Left renal cortex interstitium (tissue), 4 donors: ENCODE measurements at places on chromosomes 16 and 17.
A peak's percentile ranks its signal among the peaks of the same experiment; 100 is the strongest.

- DNase-seq: peak; percentile 56
Measured at GRCh38 chr17:50866950-50867362, 802 bp upstream of the TOB1 start.

DNA sequence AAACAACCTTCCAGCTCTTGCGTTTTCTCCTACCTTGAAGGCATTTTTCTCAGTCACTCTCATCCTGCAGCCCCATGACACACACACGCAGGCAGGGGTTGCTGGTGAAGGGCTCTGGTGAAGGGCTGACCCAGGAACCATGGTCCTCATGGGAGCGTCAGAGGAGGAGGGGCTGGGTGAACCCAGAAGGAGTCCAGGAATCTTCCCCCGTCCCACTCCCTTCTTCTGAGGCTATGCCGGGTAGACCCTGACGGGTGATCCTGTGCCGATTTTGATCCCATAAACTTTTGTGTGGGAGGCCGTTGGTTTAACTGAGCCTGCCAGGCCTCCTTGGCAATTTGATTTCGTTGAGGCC, 278.4 kb upstream of the FOXF1 start:
- no peak for DNase-seq

- no peak for DNase-seq
Measured at GRCh38 chr16:49806446-49806845, 49.5 kb downstream of the ZNF423 start.

DNA sequence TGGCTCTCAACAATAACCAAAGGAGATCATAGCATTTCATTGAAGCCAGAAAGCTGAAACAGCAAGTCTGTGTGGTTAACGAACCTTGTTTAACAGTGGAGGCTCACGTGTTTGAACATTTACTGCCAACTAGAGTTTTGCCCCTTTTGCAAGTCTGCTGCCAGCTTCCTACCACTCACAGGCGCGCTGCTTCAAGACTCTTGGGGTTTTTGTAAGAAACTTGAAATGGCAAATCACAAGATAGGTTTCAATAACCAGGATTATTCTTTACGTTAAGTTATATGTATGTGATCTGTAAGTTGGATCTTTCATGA, 1.2 kb downstream of the SNTB2 start:
- DNase-seq: peak; percentile 39

DNA sequence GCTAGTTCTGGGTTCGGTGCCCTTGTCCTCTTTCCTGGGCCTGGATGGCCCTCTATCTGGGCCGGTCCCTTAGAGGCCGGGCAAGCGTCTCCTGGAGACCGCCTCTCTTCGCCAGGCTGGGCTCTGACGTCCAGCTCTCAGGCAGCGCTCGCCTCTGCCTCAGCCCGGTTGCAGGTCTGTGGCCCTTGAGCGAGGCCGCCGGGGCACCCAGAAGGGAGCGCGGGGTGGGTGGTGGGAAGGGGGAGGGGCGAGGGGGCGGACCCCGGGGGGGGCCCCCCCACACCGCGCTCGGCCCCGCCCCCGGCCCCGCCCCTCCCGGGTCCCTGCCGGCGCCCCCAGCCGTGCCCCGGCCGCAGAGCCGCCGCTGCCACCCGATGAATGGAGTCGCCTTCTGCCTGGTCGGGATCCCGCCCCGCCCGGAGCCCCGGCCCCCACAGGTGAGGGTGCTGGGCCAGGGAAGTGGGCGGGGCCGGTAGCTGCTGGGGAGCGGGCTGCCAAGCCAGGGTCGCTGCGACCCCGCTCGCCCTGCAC, at the start of gene ARHGAP23:
Gene ARHGAP23, plus strand, starts transcription at position 353 of the 531 bp plus-strand sequence. Its CDS starts 22 bp downstream, at position 375.
- DNase-seq: no peak

DNA sequence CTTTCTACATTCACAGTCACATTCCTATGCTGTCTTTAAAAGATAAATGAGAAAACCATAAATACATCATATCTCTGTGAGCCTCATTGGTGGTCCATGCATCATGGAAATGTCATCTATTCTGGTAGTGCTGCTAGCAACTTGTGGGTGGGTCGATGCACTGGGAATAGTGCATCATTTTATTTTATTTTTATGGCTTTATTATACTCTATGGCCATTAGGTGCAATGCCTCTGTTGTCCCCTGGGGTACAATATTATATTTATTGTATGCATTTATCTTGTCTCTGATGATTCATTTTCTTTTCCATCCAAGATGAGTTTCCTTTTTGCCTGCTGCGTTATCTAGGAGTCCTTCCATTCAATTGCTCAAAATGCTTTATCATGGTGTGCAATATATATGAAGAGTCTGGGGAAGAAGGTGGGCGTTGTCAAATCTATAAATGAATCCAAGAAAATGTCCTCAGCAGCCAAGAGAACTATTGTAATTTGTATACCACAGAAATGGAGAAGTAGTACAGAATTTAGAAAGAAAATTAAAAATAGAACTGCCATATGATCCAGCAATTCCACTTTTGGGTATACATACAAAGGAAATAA, 324.0 kb downstream of the KCNJ2 start:
- no peak for DNase-seq

DNA sequence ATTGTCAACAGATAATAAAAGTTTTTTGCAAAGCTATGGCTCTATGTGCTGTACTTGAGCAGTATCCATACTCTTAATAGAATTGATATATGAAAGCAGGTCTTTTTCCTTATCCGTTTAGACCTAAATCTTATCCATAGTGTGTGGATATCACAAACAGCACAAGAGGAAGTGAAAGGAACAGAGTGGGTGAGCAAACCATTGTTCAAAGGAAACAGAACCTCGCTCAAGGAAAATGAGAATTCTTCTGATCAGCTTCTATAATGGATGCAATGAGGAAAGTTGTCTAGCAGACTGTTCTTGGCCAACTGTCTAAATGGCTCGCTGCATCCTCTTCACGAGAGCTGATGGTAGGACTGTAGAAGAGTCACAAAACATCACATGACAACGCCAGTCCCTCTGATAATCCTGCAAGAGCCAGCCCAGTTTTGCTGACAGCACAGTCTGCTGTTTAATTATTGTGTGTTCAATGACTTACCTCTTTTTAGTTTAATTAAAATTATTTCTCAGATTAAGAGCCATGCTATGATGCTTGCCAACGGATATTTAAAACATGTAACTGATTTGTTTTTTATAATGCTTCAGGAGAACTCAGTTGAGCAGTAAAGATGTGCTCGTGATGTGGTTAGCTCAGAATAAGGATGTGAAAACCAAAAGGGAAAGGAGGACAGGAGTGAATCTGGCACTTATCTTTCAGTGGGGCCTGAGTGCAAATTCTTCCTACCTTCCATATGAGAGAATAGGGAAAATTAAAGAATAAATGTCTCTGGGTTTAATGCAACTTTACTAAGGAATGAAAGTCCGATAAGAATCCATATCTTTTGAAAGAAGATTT, 38.5 kb downstream of the WWOX start:
- no peak for DNase-seq

GRCh38 chr16:986925-987582, 5.5 kb downstream of the SOX8 start:
- no peak for DNase-seq

DNA sequence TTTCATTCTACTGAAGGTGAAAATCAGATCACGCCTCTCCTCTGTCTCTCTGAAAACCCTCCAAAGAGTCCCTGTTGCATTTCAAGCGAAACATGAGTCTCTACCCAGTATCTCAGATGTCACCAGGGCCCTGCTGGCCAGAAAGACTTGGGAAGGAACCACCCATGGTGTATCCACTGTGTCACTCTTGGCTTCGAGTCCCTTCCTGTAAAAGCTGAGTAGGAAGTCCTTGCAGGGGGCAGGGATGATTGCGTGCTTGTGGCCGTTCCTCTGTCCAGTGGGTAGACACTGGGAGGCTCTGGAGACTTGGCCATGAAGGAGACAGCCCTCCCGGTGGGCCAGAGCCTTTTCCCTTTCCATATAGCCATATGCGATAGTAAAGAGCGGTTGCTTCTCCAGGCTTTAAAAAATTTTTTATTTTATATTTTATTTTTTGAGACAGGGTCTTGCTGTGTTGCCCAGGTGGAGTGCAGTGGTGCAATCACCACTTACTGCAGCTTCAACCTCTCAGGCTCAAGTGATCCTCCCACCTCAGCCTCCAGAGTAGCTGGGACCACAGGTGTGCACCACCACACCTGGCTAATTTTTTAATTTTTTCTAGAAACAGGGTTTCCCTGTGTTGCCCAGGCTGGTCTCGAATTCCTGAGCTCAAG, 19.0 kb upstream of the RMI2 start:
- DNase-seq: no peak

- DNase-seq: no peak
Measured at GRCh38 chr17:67546578-67547527, 169.8 kb downstream of the PITPNC1 start.

DNA sequence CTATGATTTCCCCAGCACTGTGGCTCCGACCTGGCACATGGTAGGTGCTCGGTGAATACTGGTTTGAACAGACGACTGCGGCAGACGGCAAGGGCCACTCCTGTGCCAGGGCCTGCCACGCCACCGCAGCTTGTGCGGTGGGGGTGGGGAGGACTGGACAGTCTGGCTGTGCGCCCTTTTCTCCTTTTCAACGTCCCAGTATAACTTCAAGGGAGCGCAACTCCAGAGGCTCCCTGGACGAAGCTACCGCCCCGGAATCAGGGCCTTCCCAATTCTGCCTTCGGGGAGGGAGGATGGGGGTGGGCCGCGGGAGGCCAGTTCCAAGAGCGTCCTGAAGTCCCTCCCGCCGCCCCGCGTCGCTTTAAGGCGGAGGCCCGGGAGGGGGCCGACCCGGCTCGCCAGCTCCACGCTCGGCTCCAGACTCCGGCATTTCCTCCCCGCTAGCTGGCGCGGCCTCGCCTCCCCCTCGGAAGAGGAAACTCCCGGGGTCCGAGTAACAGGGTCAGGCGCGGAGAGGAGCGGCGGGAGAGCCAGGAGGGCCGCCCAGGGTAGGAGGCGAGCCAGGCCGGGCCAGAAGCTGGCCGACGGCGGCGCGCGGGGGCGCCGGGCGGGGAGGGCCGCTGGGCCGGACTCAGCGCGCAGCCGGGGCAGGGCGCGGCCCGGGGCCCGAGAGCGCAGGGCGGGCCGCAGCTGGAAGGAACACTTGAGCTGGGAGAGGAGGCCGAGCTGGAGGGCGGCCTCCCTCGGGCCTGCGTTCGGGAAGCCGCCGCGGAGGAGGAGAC, at the start of gene ITPRIPL2:
Gene ITPRIPL2, plus strand, starts transcription at position 388 of the 782 bp plus-strand sequence. CDS start 498 bp downstream, outside the sequence.
- peak; percentile 75 for DNase-seq

- DNase-seq: no peak
Measured at GRCh38 chr17:510226-510917, 157.8 kb upstream of the RPH3AL start.

GRCh38 chr17:45763182-45763581, 20.9 kb upstream of the CRHR1 start:
- DNase-seq: no peak

- no peak for DNase-seq
Measured at GRCh38 chr16:4026854-4027253, 89.4 kb downstream of the ADCY9 start.

DNA sequence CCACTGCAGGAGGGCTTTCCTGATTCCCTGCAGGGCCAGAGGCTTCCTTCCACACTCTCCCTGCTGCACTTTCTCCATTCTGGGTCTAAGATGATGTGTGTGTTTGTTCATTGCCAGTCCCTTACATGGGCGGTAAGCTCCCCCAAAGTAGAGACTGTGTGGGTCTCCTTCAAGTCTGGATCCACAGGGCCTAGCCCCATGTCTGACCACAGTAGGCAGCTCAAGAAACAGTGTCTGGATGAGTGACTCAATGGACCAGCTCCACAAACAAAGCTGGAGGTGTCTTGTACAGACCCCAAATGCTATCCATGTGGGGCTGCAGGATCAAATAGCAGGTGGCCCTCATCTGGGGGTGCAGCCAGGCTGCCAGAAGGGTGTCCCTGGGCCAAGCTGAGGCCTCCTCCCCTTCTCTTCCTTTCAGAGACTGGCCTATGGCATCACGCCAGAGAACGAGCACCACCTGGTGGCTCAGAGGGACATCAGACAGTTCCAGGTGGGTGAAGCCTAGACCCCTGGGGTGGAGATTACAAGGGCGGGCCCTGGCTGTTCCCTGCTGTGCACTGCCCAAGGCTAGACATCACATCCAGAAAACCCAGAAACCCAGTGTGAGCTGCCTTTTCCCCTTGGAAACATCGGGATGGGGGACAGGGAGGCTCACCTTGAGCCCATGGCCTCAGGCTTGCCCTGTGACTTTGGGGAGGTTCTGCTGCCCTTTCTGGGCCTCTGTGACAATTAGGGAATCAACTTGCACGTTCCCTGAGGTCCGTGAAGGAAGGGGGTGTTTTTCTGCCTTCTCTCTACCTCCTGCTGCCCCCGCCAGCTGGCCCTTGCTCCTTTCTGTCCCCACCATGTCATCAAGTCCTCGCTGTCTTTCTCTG, 45.9 kb downstream of the SLC6A2 start:
- DNase-seq: peak; percentile 26

- no peak for DNase-seq
Measured at GRCh38 chr16:78684030-78684611, 584.7 kb downstream of the WWOX start.

GRCh38 chr16:48011878-48012658, 143.7 kb downstream of the ABCC12 start:
- no peak for DNase-seq

- DNase-seq: no peak
Measured at GRCh38 chr17:17681187-17681743, at the start of gene RAI1. RAI1 (plus strand) TSS chr17:17681458; CDS start chr17:17792949, 111,491 bp downstream.
